Upper lobe of right lung (tissue), 1 donor: ENCODE measurements at places on chromosomes 16 and 17. TPM values are rescaled to one million over a fixed set of nuclear protein-coding genes. Genes with fewer than 3 reads are reported as not detected.

Gene MYO1D
- total RNA-seq, result 73.3 TPM

Gene ACBD4
- total RNA-seq, result 16.3 TPM

DNA sequence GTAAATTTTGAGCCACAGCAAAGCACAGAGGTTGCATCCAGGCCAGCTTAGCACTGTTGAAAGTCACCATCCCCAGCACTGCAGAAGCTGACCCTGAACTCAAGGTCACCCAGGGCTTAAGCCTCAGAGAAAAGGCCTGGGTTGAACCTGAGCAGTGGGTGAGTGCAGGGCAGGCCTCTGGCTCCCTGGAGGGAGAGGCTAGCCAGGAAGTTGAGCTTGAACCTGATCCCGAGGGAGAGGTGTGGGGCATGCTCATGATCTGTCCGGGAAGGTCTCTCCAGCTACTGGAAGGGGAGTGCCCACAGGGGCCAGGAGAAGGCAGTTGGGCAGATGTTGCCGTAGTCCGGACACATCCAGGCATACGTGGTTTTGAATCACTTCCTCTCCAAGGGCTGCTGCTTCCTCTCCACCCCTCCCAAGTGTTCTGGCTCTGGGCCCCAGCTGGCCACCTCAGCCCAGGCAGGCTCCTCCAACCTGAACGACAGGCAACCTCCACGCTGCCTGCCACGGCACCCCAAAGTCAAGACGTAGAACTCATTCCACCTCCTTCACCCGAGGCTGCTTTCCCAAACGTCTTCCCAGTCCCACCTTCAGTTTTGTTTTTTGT lies 18.4 kb downstream of the CARHSP1 start:
- peak; percentile 68 for DNase-seq
- peaks cover 21% of the 10 kb centered on the region for H3K4me1 ChIP-seq
- no peaks in the 10 kb centered on the region for H3K27me3 ChIP-seq
- peaks cover 55% of the 10 kb centered on the region for H3K36me3 ChIP-seq
- H3K27ac ChIP-seq, result peak overlapping the region; percentile 65

- peak overlapping the region; percentile 60 for H3K27ac ChIP-seq
- no peak for DNase-seq
- peaks cover 56% of the 10 kb centered on the region for H3K4me1 ChIP-seq
- no peaks in the 10 kb centered on the region for H3K36me3 ChIP-seq
- H3K4me3 ChIP-seq, result no peak overlapping the region
- no peaks in the 10 kb centered on the region for H3K27me3 ChIP-seq
Observed at GRCh38 chr17:45127207-45127547, 5.1 kb downstream of the PLCD3 start.

DNA sequence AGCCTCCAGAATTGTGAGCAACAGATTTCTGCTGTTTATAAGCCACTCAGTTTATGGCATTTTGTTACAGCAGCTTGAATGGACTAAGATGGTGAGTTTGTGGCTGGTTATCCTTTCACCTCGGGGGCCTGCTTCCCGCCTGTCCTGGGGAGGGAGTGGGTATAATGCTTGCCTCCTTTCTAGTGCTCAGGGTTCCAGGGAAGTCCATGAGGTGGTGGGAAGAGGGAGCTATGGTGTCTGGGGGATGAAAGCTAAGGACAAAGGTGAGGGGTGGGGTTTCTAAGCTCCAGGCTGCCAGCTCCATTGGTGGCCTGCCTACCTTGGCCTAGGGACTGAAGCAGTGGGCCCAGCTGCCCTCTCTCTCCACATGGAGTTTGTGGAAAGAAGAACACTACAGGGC lies 50.2 kb upstream of the SDK2 start:
- H3K27me3 ChIP-seq, result no peaks in the 10 kb centered on the region
- no peak overlapping the region for H3K4me3 ChIP-seq
- no peaks in the 10 kb centered on the region for H3K36me3 ChIP-seq
- H3K4me1 ChIP-seq, result no peaks in the 10 kb centered on the region
- DNase-seq, result no peak
- no peak overlapping the region for H3K27ac ChIP-seq

DNA sequence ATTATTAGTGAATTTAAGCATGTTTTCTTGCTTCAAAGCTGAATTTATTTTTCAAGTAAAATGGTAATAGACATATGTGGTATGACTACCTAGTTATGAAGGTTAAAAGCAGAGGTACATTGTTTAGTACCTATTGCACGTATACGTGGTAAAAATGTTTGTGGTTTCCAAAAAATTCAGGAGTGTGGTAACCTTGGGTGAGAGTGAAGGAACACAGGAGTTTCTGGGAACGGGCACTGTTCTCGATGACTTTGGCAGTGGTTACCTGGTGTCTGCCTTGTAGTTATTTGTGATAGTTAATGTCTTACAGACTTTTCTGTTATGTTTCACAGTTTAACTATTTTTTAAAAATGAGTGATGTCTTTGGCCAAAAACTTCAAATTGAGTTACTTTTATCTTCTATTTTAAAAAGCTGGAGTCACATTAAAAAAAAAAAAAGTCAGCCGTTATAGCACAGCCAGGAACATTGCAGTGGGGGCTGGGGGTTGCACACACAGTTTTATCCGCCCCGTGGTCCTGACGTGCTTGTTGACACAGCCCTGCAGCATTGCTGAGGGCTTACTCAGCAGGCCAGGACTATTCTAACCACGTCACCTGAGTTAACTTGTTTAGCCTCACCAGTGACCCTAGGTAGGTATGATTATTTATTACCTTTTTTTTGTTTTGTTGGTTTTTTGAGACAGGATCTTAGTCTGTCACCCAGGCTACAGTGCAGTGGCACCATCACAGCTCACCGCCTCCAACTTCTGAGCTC lies 10.9 kb downstream of the JPT2 start:
- DNase-seq, result peak; percentile 78
- H3K4me1 ChIP-seq, result no peaks in the 10 kb centered on the region
- H3K27ac ChIP-seq, result peak overlapping the region; percentile 60
- H3K27me3 ChIP-seq, result no peaks in the 10 kb centered on the region
- H3K36me3 ChIP-seq, result peaks cover 75% of the 10 kb centered on the region

DNA sequence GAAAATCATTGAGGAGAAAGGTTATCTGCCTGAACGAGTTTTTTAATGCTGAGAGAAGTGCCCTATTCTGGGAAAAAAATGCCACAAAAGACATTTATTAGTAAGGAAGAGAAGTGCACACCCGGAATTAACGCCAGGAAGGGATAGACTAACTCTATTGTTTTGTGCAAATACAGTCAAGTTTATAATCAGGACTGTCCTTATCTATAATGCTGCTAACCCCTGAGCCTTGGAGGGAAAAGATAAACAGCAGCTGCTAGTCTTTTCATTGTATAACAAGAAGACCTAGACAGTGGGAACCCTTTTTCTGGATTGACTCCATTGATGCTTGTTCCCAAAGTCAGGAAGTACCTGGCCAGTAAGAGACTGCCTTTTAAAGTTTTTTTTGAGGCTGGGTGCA lies 26.5 kb downstream of the BCAS3 start:
- H3K4me1 ChIP-seq, result no peaks in the 10 kb centered on the region
- no peak overlapping the region for H3K4me3 ChIP-seq
- peaks cover 10% of the 10 kb centered on the region for H3K36me3 ChIP-seq
- H3K27ac ChIP-seq, result no peak overlapping the region
- H3K27me3 ChIP-seq, result no peaks in the 10 kb centered on the region
- no peak for DNase-seq

- no peaks in the 10 kb centered on the region for H3K27me3 ChIP-seq
- no peaks in the 10 kb centered on the region for H3K36me3 ChIP-seq
- DNase-seq, result peak; percentile 90
- peaks cover 32% of the 10 kb centered on the region for H3K4me1 ChIP-seq
- H3K4me3 ChIP-seq, result peak within 1 kb of the TSS; percentile 97
Observed at GRCh38 chr17:40062329-40063186, at the start of gene THRA. THRA (plus strand) TSS chr17:40062965; CDS start chr17:40074489, 11,524 bp downstream.
